ENCODE measurements at places on chromosomes 7 and 10. TPM values are rescaled to one million over a fixed set of nuclear protein-coding genes. Genes with fewer than 3 reads are reported as not detected.

The DNAJC12 gene
- 0.13 TPM for polyA plus RNA-seq

- DNase-seq = no peak
Measured at GRCh38 chr7:32658034-32658433, 162.7 kb downstream of the AVL9 start.

DNA sequence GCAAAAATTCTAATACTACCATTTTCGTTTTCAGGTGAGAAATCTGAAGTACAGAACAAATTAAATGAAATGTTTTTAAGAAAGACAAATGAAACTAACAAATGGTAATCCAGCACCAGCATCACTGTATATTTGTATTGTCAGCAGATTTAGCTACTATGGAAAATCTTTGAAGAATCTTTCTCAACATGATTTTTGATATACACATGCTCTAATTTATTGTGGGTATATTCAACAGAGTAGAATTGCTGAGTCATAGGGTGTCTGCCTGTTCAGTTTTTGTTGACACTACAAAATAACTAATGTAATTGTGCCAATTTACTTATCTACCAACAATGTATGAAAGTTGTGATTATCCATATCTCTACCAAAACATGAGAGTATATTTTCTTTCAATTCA lies 437.6 kb downstream of the PCDH15 start:
- no peak for DNase-seq

- DNase-seq = no peak
Measured at GRCh38 chr10:79206300-79207095, 137.7 kb downstream of the ZMIZ1 start.

DNA sequence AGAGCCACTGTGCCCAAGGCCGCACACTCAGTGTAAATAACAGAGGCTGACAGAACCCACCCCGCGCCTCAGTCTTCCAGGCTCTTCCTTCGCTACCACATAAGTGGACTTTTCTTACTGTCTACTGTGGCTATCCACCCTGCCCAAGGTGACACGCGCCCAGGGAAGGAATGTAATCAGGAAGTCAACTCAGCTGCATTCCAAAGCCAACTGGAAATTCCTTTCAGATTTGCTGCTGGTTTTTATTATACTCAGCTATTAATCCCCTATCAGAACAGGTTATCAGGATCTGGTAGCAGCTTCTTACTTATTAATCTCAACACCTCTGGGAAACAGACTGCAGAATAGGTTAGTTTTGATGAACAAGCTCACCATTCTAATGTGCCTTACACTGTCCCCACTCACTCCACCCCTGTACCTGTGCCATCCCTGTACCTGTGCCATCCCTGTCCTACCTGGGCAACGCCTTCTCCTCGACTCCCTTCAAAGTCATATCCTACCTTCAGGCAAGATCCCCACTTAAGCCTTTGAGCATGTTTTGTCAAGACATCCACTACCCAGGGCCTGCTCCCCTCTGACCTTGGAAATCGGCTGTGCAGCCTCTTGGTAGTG lies 90.7 kb downstream of the NHLRC2 start:
- DNase-seq = no peak

- no peak for DNase-seq
Measured at GRCh38 chr7:4066206-4066605, 615.9 kb upstream of the FOXK1 start.

GRCh38 chr10:119703903-119704508 lies 21.8 kb upstream of the INPP5F start:
- DNase-seq = no peak

All from BJ (cell line).